ENCODE measurements at places on chromosomes 11 and 22. TPM values are rescaled to one million over a fixed set of nuclear protein-coding genes. Genes with fewer than 3 reads are reported as not detected.

SAA4 gene
- total RNA-seq: not detected

DNA sequence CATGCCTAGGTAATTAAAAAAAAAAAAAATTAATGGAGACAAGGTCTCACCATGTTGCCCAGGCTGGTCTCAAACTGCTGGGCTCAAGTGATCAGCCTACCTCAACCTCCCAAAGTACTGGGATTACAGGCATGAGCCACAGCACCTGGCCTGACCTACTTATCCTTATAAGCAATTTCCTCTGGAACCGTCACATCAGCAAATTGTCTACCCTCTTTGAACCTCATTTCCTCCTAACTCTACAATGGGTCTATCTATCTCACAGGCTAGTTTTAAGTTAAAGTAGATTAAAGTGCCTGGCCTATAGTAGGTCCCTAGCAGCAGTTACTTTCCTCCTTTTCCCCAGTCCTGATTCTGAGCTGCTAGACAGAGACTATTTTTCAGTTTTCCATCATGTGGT is 43.5 kb downstream of the THAP12 start:
- DNase-seq: no peak

DNA sequence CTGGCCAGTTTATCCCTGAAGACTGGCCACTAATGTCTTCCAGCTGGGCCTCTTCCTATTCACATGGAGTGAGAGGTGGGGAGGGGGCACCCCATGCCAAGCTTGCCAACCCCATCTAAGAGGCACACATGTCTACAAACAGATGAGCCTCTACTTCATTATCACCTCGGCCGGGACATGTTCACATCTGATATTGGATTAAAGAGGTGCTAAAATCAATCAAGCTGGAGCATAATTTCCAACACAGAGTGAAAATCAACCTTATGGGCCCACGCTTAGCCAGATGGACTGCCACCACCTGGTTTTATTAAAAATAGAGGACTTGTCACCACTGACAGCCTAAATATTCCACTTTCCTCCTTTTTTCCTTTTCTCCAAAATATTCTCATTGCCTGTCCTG is 162.6 kb upstream of the NARS2 start:
- no peak for DNase-seq

GRCh38 chr11:72773291-72773690 is 20.6 kb downstream of the STARD10 start:
- peak; percentile 84 for DNase-seq

MRGPRX3 gene
- not detected for total RNA-seq

GRCh38 chr11:23755769-23756168 is 741.1 kb upstream of the LUZP2 start:
- no peak for DNase-seq

GRCh38 chr11:1906611-1907423 is 12.7 kb upstream of the TNNT3 start:
- no peak for DNase-seq
